ENCODE measurements at places on chromosomes 4 and X.

DNA sequence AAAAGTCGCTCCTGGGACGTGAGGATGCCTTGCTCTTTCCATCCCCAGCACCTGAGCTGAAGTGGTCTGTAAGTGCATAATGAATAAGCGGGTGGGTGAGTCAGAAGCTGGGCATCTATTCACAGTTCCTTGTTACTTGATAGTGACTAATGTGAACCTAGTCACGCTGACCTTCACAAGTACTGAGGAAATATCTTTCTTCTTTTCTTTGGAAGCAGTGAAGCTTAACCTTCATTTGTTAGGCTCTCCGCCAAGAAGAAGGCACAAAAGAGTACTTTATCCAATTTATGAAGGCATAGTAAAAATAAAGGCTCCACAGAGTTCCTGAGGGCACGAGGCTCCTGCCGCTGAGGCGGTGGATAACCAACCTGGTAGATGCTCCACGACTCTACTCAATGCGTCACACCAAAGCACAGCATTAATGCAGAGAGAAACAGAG lies 475.7 kb upstream of the SLIT2 start:
- peak; percentile 52 for DNase-seq

- no peak for DNase-seq
Measured at GRCh38 chr4:181307824-181308223, 935.4 kb upstream of the TENM3 start.

DNA sequence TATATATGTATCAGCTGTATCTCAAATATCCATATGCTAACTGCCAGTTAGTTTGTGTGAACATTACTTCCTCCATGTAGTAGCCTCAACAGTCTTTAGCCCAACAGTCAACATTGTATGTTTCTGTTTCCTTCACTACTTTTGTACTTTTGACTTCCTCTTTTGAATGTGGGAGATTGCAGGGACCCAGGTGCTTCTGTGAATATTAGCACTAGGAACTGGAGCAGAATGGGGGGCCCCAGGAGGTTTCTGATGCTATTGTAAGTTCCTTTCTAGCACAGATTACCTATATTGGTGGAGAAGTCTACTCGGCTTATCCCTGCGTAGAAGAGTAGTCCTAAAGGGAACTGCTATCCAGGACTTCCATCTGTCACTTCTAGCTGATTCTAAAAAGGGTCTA lies 2.3 kb downstream of the PLAC8 start:
- DNase-seq: no peak

DNA sequence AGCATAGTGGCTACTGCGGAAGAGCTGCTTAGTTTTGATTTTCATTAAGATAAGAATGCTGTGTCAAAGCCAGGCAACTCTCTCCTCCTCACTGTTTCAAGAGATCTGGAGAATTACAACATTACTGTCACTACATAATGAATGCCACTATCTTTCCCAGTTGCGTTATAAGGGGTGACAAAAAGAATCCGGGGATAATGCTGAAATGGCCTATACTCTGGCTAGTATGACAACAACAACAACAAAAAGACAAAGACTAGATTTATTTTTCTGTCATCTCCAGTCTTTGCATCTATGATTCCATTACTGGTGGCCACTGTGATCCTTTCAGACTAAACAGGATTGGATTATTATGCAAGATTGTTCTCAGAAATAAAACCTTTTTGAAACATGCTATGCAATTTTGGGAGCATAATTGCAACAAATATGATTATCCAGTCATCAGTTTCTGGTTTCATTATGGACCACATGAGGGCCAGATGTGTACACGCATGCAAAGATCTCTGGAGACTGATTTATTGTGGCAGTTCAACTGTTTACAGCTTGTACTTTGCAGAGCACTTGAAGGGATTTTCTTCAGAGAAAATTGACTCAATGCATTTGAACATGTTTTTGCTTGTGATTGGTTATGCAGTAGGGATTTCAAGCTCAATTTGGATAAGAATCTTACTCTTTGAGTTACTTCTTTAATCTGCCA lies 31.1 kb upstream of the SPANXB1 start:
- no peak for DNase-seq

- no peak for DNase-seq
Measured at GRCh38 chr4:113293674-113294073, 244.2 kb downstream of the ANK2 start.

DNA sequence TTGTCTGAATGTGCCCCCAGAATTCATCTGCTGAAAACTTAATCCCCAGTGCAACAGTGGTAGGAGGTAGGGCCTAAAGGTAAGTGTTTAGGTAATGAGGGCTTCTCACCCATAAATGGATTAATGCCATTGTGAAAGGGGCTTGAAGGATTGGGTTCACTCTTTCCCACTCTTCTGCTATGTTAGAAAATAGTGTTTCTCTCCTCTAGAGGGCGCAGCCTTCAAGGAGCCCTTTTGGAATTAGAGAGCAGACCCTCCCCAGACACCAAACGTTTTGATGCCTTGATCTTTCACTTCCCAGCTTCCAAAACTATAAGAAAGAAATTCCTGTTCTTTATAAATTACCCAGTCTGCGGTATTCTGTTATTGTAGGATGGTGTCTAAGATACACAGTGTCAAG lies 706.4 kb downstream of the SMARCA1 start:
- DNase-seq: no peak

GRCh38 chr4:89009761-89010369 lies 47.1 kb downstream of the FAM13A start:
- no peak for DNase-seq

DNA sequence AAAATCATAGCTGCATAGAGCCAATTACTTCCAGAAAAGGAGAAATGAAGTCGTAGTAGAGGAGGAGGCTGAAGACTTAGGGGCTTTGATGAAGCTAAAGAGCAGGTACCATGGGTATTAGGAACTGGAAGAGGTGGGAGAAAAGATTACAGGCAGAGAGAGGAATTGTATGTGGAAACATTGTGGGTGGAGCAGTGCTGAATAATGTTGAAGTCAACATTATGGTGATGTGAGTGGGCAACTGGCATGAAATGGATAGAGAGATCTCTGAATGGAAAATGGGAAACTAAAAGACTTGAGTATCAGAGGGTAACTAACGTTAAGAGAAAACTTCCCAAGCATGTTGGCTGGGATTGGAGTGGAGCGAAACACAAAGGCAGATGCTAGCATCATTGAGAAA lies 92.5 kb downstream of the AREG start:
- no peak for DNase-seq
